CD4-positive, alpha-beta T cell treated with Interleukin-10 for 1 hour (primary cell): ENCODE measurements at places on chromosomes 7 and 10.

DNA sequence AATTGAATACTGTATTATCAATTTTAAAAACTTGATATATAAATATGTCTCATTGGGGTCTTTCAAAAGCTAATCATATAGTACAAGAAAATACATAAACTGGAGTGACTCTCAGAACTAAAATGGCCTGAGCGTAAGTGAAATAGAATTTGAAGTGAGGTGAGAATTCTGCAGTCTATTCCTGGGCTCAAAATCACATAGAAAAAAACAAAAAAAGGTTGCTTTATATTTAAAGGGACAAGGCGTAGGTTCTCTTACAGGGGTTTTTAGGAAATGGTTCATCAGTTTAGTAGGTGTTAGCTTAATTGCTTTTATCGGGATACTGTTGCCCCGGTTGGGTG is 36.7 kb upstream of the PRSS1 start:
- DNase-seq: no peak

DNA sequence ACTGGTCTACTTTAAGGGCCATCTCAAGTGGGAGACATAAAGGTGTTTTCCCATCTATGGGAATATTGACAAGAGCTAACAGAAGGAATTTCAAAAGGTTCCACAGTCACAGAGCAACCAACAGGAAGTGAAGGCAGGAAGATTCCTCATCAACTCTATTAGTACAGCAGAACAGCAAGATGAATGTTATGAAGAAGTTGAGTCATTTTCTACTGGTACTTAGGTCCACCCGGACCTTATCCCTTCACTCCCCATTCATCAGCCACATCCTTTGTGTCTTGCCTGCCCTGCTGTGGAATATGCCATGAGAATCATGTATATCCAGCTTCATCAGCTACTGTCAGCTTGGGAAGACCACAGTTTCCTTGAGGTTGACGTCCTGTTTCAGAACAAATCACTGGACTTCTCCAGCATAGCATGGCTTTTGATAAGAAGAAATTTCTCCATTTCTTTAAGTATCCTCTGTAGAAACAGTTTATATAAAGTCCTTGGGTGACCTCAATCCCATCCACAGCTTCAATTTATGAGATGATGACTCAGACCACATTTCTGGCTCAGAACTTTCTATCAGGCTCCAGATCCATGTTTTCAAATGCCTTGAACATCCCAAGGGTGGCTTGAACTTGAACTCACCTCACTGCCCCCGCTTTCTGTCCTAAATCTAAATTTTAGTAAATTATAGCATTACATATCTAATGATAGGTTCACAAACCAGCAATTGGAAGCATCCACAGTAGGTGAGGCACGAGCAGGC is 84.9 kb upstream of the AGK start:
- no peak for DNase-seq

GRCh38 chr10:66167816-66168215 is 758.0 kb upstream of the LRRTM3 start:
- DNase-seq: no peak

DNA sequence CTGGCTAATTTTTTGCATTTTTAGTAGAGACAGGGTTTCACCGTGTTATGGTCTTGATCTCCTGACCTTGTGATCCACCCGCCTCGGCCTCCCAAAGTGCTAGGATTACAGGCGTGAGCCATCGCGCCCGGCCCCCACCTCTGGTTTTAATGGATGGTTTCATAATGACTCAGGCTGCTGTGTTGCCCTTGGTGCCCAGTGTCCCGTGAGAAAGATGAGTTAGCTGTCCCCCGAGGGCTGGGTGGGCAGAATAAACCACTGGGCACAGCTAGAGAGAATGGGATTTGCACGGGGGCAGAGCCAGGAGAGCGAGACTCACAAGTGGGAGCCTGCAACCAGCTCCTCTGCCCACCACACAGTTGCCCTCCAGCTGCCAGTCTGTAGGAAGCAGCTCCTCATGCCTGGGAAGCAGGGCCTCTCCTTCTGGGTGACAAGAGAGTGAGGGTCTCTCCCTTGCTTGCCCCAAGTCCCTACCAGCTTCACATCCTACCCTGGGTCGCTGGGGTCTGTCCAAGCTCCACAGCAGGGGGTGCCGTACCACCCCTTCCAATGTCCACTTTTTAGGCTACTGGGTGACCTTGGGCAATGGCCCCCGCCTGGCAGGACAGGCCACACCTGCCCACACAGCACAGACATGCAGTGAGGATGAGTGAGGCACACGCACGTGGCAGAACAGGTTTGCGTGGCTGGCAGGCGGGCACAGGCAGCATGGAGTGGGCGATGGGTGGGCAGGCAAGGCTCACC is 16.1 kb upstream of the NDST2 start:
- DNase-seq: no peak

- DNase-seq: no peak
Observed at GRCh38 chr10:121696854-121697253, 98.6 kb upstream of the FGFR2 start.

GRCh38 chr7:47307311-47307710 is 274.6 kb downstream of the TNS3 start:
- DNase-seq: no peak

- no peak for DNase-seq
Observed at GRCh38 chr10:11285171-11285570, 267.5 kb downstream of the CELF2 start.
